Endothelial cell of umbilical vein (primary cell): ENCODE measurements at places on chromosomes 3 and 15. TPM values are rescaled to one million over a fixed set of nuclear protein-coding genes. Genes with fewer than 3 reads are reported as not detected.

GRCh38 chr3:61118830-61119229, 132.4 kb downstream of the FHIT start:
- no peak for DNase-seq

DNA sequence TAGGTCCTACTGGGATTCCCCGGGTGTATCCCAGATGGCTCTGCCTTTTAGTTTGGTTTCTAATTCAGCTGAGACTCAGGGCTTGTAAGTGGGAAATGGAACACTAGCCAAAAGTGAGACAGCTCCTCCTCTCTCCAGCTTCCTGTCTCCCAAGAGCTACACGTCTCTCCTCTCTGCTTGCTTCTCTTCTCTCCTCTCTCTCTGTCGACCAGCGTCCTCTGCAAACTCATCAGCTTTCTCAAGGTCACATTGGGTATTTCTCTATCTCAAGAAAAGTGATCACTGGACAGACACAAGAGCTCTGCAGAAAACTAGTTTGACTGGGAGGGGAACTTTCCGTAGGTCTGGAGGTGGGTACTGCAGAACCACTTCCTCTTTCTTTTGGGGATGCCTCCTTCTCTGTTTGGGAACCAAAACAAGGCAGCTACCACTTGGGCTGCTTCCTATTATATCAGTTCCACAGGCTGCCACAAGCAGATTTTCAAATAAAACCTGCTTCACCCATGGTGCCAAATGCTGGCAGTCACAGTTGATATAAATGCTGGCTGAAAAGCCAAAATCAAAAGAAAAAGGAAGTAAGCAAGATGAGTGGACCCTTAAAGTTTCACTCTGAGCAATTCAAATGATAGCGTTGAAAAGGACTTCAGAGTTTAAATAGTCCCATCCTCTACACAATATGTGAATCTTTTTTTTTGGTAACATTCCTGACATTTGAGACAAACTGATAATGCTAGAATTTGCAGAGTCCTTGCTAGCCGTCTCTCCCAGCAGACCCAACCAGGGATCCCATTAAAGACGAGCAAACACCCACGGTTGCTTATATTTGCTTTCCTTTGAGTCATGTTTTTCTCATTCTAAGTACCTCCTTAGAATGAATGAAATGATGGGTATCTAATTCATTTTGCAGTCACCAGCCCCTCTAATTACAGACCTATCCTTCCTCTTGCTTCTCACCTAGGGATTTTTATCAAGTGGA, 7.2 kb upstream of the DYNC1LI1 start:
- no peak for DNase-seq

HIGD2B gene
- not detected in 2 replicates for total RNA-seq

HES1 gene
- total RNA-seq = 42.0 and 60.5 TPM in 2 replicates

CASR gene
- not detected in 2 replicates for total RNA-seq

DNA sequence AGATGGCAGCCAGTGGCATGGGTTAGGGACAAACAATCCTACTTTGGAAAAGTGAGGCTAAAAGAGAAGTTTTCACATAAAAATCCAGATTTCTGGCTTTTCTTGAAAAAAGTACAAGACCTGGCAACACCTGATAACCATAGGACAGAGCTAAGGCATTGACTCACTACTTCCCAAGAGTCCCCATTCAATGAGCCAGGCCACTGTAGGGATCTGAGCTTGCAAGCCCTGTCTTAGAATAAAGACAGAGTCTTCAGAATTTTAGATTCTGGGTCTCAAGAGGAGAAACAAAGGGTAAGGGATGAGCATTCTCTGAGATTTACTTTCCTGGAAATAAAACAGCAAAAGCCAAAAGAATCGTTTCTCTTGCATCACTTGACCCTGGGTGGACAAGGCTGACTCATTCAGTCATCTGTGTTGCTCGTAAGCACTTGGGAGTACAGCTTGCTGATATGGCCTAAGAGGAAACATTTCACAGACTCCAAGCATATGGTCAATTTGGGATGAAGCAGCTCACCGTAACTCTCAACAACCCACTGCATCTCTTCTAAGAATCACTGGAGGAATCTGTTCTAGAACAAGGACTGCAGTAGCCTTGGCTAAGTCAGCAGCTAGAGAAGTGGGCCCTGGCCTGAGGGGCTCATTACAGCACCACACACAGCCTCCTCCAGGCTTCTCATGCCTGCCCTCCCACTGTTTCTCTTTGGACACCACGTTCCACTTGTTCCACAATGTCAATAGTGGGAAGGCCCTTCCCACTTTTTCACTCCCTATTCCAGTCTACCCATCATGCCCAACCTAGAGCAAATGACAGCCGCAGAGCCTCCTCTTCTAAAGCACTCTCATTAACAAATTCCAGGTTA, 86.2 kb downstream of the RFTN1 start:
- DNase-seq = no peak

- no peak for DNase-seq
Measured at GRCh38 chr15:96331945-96332636, 1.6 kb downstream of the NR2F2 start.

- peak; percentile 55 for DNase-seq
Measured at GRCh38 chr15:65323071-65323511, 18.6 kb downstream of the RNU5B-1 start.

- DNase-seq = peak; percentile 7
Measured at GRCh38 chr3:73813291-73813690, 188.6 kb upstream of the PDZRN3 start.

- DNase-seq = peak; percentile 86
Measured at GRCh38 chr3:30156586-30157498, 449.6 kb upstream of the TGFBR2 start.

GRCh38 chr3:32484436-32484835, 18.2 kb downstream of the CMTM6 start:
- DNase-seq = no peak

- DNase-seq = no peak
Measured at GRCh38 chr3:46908986-46909534, 31.5 kb downstream of the PTH1R start.

DNA sequence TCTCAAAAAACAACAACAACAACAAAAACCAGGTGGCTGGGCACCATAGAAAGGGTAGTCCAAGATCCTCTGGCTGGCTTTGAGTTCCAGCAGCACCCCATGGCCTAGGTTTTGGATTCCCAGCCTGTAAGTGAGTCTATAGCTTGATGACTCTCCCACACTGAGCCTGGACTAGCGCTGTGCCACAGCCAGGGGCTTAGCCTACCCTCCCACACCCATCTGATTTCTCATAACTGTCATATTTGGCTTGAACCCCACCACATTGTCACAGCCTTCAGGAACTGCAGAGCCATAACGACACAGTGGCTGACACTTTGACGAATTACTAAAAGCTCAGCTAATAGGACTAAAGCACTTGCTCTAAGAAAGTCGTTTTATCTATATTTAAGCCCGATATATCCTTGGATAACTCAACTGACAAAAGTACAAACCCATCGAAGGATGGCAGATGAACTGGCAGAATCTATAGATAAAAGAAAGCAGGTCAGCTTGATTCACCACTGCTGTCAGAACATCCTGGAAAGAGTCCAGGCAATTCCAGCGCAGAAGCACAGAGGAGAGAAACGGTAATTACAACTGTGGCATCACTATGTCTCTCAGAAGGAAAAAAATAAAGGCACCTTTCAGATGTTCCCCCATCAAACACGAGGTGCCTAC, 62.1 kb downstream of the HOMER2 start:
- DNase-seq = no peak

DNA sequence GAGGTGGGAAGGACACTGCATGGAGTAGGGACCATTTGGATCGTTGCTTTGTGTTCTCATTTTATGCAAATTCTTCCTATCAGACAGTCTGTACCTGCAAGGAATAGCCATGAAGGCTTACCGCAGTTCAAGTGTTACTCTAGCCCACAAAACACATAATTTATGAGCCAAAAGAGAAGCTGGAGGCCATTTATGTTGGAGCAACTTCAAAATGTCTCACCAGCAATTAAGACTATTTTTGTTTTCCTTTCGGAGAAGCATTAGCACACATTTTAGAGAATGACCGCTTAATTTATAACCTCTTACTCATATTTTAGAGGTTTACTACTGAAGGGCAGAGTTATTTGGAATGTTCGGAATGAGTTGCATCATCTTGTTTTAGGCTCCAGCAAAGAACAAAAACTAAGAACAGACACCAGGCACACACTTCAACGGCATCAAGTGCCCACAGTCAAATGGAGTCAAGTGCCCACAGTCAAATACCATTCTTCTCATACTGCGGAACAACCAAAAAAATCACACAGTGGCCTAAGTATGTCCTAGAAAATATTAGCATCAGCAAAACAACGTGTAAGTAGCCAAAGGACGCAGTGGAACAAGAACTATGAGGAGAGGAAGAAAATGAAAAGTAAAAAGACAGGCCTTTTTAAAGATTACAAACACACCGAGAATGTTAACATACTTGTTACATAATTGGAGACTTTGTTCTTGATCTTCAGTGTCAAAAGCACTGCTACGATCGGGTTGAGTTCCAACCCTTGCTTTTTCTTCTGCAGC, 17.5 kb upstream of the GOLGA8J start:
- DNase-seq = no peak

NLGN1 gene
- total RNA-seq = 16.3 and 18.1 TPM in 2 replicates

- DNase-seq = no peak
Measured at GRCh38 chr3:150329408-150329807, 78.7 kb upstream of the TSC22D2 start.

RGMA gene
- total RNA-seq = 0.13 TPM in 1 of 2 replicates, not detected in the other

SHISA5 gene
- 205 and 213 TPM in 2 replicates for total RNA-seq

SLC22A14 gene
- not detected in 2 replicates for total RNA-seq

ADCY5 gene
- total RNA-seq = not detected in 2 replicates
